ENCODE measurements at places on chromosomes 6 and 20.

DNA sequence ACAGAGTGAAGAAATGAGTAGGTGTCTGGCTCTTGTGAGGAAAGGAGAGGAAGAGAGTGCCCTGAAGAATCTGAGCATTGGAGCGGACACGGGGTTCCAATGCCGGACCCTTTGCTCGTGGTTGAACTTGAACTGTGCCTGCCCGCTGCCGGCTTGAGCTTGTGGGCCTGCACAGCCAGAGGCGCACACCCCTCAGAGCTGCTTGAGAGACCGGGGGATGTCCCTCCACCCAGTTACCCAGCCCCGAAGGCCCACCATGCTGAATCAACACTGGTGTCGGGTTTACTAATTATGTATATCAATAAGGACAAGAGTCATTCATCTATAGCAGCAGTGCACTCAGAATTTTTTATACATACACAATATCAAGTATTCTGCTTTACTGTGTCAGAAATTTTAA is 218.3 kb upstream of the CST7 start:
- DNase-seq, result no peak

- DNase-seq, result no peak
Observed at GRCh38 chr6:10278746-10279145, 136.1 kb downstream of the TFAP2A start.

DNA sequence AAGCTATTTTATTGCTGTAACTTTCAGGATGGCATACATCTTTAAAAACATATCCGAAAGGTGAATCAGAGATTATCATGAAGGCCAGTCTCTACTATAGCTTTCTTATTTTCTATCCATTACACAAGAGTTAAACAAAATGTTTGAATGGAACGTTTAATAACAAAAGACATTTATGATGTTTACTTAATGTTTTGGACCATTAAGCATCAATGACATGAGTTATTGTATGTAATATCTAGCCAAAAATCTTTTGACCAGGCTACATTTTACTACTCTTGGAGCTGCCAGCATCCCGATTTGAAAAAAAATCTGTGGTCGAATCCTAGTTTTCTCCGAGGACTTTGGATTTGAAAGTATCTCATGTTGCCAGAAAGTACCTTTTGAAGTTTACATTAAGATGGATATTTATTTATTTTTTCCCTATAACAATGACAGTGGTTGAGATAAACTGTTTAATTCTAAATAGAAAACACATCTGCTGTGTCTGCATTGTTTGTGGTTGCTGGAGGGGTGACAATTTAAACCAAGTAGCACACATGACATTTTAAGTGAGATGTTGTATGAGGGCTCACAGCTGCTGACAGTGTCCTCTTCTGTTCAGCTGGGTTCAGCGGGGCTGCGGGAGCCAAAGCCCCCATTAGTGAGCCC is 293.7 kb upstream of the TCF21 start:
- no peak for DNase-seq

GRCh38 chr20:38294076-38294591 is 9.8 kb upstream of the BPI start:
- DNase-seq, result no peak

GRCh38 chr6:109449795-109450673 is 5.5 kb downstream of the MICAL1 start:
- no peak for DNase-seq

GRCh38 chr20:39879296-39879695 is 809.7 kb downstream of the MAFB start:
- DNase-seq, result no peak
